Right lung (tissue), 10 donors: ENCODE measurements at places on chromosomes 2 and 18. TPM values are rescaled to one million over a fixed set of nuclear protein-coding genes. Genes with fewer than 3 reads are reported as not detected.

CYS1 gene
- 14.4 TPM for polyA plus RNA-seq

TSPYL6 gene
- 0.05 TPM for polyA plus RNA-seq

- DNase-seq: no peak
Observed at GRCh38 chr18:9684881-9685614, 23.1 kb upstream of the RAB31 start.

C2orf92 gene
- 18.6 TPM for polyA plus RNA-seq

SERPINB3 gene
- polyA plus RNA-seq: not detected

GRCh38 chr2:3513026-3513810, 6.1 kb downstream of the ADI1 start:
- no peak for DNase-seq

DNA sequence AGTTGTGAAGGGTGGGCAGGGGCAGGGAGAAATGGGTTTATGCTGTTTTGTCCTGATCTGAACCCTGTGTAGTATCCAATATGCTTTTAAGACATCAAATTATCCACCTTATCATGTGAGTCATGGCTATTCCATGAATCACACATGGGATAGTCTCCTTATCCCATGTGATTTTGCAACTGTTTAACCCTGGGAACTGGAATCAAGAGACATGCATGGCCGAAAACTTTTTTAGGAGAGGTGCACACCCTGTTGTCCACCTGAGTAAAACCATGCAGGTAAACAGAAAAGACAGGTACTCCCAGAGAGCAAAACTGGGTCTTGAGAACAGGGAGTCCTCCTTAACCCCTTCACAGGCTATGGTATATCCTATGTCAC, 490.6 kb upstream of the HS6ST1 start:
- no peak for DNase-seq

CD28 gene
- polyA plus RNA-seq: 3.1 TPM

TMEM163 gene
- 4.8 TPM for polyA plus RNA-seq
